ENCODE measurements at places on chromosomes 6 and 20.

GRCh38 chr6:126537061-126537816 lies 197.3 kb downstream of the CENPW start:
- no peak for DNase-seq

DNA sequence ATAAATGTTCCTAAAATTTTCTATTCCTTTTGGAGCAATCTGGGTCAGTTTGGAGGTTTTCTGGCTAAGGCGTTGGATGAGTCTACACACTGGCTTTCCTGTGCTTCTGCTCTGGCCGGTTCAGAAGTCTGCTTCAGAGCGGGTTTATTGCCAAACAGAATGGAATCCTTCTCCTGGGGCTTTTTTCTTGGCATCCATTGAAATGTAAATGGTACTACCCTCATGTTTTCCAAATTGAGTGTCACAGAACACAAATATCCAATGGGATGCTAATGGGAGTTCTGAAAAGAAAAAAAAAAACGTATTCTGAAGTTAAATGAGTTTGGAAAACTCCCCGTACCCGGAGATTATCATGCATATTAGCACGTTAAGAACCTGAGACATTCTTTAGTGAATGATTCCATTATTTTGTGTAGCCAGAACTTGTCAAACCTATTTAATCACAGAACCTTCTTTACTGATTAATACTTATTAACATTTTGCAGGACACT lies 930.3 kb downstream of the QKI start:
- no peak for DNase-seq

DNA sequence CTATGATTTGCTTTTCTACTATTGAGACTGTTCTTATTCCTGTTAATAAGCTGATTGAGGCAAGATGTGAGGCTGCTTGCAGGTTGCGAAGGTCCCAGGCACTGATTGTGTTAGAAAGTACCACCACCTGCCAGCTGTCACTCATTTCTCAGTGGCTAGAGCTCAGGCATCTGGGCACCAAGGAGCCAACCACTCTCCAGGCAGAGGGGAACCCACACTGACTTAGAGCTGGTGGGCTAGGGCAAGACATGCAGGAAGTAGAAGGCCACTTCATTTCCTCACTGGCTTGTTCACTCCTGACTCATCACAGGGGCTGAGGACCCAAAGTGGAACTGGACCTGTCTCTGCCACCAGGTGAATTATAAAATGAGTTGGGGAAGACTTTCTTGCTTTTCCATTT lies 7.8 kb upstream of the DLL1 start:
- DNase-seq = no peak

DNA sequence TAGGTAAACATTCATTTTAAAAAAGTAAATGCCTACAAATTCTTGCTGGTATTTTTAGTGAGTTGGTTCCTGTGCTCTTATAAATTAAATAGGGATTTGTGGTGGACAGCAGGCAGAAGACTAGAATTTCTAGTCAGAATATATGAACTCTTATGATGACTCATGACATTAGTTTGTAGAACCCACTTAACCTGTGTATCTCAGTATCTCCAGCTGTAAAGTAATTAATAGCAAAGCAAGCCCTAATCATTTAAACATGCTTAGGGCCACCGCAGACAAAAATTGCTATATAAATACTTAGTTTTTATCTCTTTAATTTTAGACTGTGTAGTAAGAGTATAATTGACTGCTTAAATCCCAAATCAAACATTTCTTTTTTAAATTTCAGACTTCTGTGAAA lies 2.4 kb downstream of the FAM135A start:
- no peak for DNase-seq

- no peak for DNase-seq
Measured at GRCh38 chr6:53795702-53796450, 1.1 kb downstream of the LRRC1 start.

GRCh38 chr20:62143957-62144825 lies 622 bp downstream of the SS18L1 start:
- peak; percentile 13 for DNase-seq

- DNase-seq = no peak
Measured at GRCh38 chr6:71737953-71738352, 148.4 kb upstream of the RIMS1 start.

All from activated naive CD4-positive, alpha-beta T cell (primary cell).